ENCODE measurements at places on chromosomes 16 and 17.

DNA sequence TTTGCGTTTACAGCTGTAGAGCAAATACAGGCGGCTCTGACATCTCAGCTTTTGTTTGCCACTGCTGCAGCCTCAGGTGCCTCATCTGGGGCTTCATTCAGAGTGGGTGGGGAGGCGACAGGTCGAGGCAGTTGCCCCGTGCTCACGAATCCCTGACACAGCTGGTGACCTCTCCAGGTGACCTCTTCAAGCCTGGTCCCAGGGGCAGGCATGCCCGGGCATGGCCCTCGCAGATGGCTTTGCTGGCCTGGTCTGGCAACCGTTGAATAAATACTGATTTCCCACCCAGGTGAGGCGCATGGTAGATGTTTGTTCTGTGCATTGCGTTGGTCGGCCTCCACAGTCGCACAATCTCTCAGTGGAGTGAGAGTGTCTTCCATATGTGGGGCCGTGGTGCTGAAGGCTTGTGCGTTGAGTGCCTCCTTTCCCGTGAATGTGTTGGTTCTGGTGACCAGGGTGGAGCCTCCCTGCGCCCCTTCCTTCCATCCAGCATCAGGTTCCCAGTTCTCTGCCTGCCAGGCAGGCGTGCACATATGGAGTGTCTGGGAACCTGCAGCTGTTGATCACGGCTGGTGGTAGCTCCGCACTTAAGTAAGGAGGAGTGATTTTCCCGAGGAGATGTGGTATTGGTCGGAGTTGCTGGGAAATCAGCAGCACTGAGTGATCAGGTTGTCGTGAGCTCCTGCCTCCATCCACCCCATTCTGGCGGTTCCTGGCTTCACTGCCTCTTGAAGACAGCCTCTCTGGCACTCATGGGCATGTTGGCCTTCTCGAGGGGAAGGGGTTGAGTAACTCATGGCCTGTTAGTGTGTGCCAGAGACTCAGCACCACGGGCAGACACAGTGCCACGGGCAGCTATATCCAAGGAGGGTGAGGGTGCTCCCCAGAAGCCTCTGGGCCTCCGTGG is 149.7 kb downstream of the RPTOR start:
- no peak for DNase-seq

GRCh38 chr16:25097276-25097975 is 14.1 kb upstream of the LCMT1 start:
- DNase-seq: no peak

DNA sequence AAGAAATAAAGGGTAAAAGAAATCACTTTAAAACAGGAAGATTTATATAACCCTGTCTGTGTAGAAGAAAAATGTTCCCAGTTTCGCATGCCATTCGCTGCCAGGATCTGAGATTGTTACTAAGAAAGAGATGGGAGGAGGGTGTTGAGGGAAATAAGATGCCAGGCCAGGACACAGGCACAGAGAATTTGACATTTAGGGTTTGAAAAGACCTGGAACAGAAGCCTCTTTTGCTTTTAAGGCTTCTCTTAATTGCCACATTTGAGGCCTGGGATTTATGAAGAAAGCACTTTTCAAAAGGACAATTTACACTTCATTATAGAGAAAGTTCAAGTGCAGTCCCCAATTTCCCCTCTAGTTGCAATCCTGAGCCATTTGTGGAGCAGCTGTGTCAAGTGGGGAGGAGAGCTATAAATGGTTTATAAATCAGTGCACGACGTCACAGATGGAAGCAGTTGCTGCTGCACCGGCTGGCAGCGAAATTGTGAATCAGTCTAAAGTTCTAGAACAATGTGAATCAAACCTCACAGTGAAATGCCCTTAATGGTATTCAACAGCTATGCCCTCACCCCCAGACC is 26.5 kb upstream of the C16orf87 start:
- no peak for DNase-seq

- no peak for DNase-seq
Observed at GRCh38 chr17:38333635-38334295, 10.0 kb downstream of the GPR179 start.

DNA sequence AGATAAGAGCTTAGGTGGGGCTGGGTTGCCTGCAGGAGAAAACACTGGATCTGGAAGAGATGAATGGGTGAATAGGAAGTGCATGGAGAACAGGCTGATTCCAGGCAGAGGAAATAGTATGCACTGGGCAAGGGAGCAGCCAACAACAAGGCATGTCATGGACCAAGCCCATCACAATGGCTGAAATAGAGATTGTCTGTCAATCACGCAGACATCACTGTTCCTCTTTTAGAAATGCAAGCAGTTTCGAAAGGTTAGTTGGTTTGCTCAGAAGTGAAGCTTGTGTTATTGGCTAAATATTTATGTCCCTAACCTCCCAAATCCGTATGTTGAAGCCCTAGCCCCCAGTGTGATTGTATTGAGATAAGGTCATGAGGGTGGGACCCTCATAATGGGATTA is 621.7 kb upstream of the CDH11 start:
- DNase-seq: no peak

- no peak for DNase-seq
Observed at GRCh38 chr16:81728435-81728834, 50.7 kb upstream of the PLCG2 start.

DNA sequence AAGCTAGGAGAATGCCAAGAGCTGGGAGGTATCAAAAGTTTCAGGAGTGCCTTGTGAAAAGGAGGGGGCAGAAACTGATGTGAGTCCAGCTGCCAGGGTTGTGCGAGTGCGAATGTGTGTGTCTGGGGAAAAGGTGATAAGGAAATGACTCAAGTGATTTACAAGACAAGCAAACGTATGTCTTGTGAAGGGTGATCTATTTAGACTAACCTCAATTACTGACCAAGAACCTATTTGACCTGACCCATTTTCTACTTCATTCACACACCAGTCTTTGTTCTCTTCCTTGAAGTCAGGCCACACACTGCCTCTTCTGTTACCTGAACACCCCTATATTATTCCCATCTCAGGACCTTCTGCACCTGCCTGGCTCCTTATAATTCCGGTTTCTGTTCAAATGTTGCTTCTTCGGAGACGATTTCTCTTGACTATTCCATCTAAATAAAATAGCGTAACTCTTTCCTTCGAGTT is 1.0 kb downstream of the GDE1 start:
- no peak for DNase-seq

DNA sequence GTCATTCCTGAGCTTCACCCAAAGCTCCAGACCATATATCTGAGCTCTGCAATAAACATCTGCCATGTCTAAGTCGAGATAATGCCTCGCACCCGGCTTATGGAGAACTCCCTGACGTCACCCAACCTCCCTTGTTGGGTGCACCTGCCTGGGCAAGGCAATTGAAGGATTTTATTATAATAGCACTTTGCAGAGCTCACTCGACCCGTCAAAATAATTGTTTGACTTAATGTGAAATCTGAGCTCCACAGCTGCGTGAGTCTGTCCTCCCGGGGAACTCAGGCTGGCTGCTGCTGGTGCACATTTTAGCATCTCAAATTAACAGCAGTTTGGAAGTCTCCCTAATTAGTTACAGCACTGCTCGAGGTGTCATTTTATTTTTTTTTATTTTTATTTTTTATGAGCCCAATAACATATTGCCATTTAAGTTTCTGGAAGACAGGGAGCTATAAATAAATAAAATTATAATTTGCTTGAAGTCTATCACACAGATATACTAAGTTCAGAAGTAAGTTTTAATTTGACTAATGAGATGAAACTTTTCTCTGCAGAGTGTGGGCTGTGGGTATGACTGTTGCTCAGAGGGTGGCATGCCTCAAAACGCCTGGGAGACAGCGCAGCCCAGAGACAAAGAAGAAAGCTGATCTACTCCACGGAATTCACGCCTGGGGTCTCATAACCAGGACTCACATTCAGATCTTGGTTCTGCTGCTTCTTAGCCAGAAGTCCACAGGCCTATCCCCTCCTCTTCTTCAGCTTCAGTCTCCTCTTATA is 401.4 kb upstream of the C16orf82 start:
- no peak for DNase-seq

- no peak for DNase-seq
Observed at GRCh38 chr17:77825621-77826020, 132.9 kb upstream of the TNRC6C start.

- DNase-seq: no peak
Observed at GRCh38 chr17:27259356-27259755, 34.6 kb upstream of the WSB1 start.

Data from activated naive CD8-positive, alpha-beta T cell treated with anti-CD3 and anti-CD28 coated beads, Interleukin-2, amount 50 U/mL, for 16 hours (primary cell).